ENCODE measurements at places on chromosomes 13 and 19. TPM values are rescaled to one million over a fixed set of nuclear protein-coding genes. Genes with fewer than 3 reads are reported as not detected.

GRCh38 chr13:92717857-92718256 lies 508.8 kb upstream of the GPC6 start:
- no peak for DNase-seq

- DNase-seq, result no peak
Measured at GRCh38 chr13:51112771-51113170, 1.7 kb upstream of the C13orf42 start.

Gene CNFN
- not detected for total RNA-seq

Gene ZNF850
- 0.88 TPM for total RNA-seq

- no peak for DNase-seq
Measured at GRCh38 chr19:5974721-5975387, 3.1 kb downstream of the RANBP3 start.

Gene CILP2
- total RNA-seq, result 0.10 TPM

DNA sequence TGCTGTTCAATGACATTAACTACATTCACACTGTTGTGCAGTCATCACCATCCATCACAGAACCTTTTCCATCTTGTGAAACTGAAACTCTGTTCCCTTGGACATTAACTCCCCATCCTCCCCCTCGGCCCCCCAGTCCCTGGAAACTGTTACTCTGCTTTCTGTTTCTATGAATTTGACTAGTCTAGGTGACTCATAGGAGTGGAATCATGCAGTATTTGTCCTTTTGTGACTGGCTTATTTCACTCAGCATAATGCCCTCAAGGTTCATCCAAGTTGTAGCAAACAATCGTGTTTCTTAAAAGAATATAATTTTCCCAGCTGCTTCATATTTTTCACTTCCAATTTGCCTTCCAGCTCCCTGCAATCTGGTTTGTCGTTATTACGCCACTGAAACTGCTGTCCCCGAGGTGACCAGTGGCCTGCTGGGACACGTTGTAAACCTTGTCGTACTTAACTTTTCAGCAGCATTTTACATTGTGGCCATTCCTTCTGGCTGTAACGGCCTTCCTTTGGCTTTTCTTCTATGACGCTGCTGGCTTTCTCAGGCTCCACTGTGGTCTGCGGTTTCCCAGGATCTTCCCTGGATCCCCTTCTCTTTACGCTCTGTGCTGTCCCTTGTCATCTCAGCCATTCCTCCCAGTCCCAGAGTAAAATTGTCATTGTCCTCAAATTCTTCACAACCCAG lies 74.0 kb downstream of the DHRS12 start:
- DNase-seq, result no peak
